ENCODE measurements at places on chromosomes 5 and 9.
A peak's percentile ranks its signal among the peaks of the same experiment; 100 is the strongest.

DNA sequence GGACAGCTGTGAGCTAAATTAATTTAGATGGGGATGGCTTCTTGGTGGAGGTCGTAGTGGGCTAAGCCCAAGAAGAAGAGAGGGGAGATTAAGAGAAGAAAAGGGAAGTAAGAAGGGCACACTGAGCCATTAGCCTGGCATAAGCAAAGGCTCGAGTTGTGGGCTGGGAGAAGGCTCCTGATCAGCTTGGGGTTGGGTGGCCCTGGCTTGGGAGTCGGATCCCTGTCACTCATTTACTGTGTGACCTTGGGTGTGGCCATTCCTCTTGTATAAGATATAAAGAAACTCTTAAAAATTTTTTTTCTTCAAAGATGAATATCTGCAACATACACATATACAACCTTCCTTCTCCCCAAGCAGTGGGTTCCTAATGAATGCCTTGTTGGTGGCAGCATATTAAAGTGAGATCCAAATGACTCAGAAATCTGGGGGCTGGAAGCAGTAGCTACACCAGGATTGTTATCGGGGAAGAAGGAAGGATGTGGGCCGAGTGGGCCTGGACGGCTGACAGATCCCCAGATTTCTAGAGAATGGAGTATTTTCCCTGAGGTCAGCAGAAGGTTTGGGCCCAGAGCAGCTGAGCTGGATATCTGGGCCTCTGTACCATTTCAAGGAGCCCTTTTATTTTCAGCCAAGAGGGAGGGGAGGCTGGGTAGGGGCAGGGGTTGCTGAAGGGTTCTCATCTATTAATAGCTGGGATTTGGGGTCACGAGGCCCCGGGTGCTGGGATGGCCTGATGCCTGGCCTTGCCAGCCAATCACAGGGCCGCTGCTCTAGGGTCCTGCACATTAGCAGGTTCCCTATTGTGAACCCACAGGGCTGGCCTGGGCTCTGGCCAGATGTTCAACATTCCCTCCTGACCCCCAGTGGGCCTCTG, 52.1 kb downstream of the PPARGC1B start:
- no peak for DNase-seq

DNA sequence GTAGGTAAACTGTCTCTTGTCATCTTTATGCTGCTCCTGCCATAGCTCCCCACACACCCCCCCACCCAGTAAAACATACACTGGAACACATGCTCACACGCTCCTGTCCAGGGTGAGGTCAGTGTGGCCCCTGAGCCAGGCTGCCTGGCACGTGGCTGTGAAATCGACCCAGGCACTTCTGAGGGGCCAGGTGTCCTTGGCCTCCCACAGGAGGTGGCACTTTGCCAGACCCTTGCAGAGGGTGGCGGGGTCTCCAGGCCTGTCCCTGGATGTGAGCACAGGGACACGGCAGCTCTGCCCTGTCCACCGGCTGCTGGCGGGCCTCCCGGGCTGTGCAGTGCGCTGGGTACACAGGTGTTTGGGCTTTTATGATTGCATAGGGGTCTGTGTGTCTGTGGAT, 10.0 kb upstream of the CRB2 start:
- no peak for DNase-seq

- peak; percentile 48 for DNase-seq
These were observed 1.8 kb downstream of the SHB start for GRCh38 chr9:38066914-38067858.

- no peak for DNase-seq
These were observed 95.7 kb upstream of the ARAP3 start for GRCh38 chr5:141777711-141778110.

- no peak for DNase-seq
These were observed 36.3 kb upstream of the CDKN2AIPNL start for GRCh38 chr5:134447815-134448520.

- DNase-seq, result no peak
These were observed 79.5 kb downstream of the CDC14B start for GRCh38 chr9:96540106-96540505.
